ENCODE measurements at places on chromosomes 6 and 20.

DNA sequence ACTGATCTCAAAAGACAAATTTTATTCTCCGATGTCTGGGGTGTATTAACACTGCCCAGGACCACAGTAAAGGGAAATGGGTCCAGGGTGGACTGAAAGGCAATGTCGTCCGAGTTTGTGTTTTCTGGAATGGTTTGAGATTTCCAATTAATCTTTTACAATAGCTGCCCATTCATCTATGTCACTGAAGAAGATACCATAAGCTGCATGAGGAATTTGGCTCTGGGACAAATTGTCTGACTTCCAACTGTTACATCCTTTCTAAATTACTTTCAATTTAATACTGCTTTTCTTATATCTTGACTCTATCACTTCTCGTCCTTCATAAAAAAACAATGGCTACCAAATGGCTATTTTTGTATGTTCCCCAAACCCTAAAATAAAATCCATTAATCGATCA, 130.7 kb upstream of the KCNK16 start:
- DNase-seq, result no peak

- DNase-seq, result no peak
Measured at GRCh38 chr6:24691550-24691949, 24.7 kb downstream of the ACOT13 start.

DNA sequence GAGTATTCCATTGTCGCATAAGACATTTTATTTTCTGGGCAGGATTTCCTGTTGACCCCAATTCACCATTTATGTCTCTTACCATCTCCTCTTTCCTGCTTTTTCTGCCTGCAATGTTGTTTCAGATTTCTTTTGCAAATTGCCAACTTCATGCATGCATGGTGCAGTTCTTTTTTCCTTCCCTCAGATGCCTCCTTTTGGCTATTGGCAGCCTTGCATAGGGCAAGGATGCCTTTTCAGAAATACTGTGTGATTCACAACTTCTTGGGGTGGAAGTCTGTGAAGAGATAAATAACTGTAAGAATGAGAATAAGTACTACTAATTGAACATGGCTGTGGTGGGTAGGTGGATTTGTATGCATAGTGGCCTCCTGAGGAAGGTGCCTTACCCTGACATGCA, 116.7 kb downstream of the SOX4 start:
- no peak for DNase-seq

DNA sequence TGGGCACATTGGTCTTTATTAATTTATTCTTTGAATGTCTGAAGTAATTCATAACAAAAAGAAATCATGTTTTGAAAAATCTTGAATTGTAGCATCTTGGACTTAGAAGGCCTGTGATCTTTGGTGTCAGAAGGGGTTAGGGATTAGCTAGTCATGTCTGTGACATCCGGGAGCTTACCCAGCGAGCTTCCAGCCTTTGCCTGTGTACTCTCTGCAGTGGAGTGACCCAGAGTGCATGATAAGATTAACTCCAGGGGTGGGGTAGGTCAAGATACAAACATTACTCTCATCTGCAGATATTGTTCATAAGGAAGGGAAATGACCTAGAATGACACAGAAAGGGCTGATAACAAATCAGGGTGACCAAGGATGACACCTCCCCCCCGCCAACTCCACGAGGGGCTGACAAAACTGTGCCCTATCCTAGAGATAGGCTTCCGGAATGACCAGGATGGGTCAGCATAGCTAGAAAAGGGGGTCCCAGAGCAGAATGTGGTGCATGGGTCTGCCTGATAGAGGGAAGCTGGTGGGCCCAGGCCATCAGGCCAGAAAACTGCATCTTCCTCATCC, 56.6 kb upstream of the BLCAP start:
- DNase-seq, result no peak

DNA sequence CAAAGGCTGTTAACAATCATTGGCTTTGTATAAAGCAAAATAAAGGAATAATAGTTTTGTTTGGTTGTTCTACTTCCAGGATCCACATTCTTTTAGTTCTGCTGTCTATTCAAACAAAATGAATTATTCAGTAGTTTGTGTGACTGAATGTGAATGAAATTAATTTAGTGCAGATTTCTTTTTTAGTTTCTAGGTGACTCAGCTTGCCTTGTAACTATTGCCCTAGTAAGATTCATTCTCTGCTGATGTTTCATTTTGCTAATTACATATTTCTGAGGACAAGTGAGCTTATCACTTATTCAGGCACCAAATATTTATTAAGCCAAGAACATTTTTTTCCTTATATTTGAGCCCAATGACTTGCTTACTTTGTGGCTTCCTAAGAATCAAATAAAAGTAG, 46.5 kb upstream of the RIPOR2 start:
- DNase-seq, result no peak

DNA sequence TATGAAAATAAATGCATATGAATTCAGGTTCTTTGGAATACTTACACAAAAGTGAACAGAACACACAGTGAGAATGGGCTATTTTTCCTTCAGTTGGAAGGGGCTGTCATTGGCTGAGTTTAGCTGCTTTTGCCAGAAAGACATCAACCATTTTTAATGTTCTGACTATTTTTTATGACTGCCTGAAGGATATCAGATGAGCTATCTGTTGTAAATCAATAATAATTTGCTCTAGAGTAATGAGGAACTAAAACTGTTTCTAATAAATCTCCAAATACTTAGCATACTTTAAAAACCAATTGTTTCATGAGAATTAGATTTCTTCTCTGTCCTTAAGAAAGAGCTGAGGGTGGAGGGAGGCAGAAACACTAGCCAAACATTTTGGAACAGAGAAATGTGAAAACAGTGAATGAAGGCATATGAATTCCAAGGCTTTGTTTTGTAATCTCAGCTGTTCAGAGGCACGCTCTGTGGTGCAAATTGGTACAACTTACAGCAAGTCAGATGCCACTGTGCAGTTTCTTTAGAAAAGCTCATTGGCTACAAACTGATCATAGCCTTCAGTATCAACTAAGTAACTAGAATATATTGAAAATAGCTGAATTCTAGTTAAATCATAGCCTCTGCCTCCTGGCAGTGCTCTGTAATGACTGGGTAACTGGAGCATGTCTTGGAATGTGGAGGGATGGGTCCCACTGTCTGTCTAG, 228.9 kb upstream of the JAG1 start:
- DNase-seq, result no peak

DNA sequence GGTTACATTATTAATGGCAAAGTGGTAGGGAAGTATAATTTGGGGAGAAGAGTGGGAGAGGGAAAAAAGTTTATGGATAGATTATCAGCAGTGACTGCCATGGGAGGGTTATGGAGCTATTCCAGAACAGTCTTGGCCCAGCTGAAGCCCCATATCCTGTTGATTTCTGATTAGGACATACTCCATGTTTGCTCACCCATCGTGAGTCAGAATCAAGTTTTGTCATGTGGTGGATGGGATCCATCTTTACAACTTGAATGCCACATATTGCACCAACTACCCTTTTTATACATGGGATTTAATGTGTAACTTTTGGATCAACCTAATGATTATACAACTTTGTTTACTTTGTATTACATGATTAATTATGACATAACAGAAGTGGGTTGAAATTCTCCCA, 217.0 kb downstream of the HAO1 start:
- DNase-seq, result no peak

DNA sequence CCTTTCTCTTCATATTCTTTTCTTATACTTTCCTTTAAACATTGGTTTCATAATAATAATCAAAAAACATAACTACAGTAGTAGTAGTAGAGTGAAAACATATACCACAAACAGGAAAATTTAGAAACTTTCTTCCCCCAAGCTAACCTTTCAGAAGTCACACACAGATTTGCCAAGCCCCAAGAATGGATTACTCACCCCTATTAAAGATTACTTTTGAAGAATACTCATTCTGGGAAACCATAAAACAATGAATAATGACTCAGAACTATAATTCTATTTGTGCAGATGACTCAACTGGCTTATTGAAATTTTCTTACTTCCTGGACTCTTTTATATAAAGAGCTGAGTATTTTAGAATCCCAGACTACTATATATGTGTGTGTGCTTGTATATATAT, 119.4 kb upstream of the GJE1 start:
- DNase-seq, result no peak

- peak; percentile 18 for DNase-seq
Measured at GRCh38 chr6:148342350-148343046, at the start of gene SASH1. SASH1 (plus strand) TSS chr6:148342838; CDS start chr6:148343068, 230 bp downstream.

DNA sequence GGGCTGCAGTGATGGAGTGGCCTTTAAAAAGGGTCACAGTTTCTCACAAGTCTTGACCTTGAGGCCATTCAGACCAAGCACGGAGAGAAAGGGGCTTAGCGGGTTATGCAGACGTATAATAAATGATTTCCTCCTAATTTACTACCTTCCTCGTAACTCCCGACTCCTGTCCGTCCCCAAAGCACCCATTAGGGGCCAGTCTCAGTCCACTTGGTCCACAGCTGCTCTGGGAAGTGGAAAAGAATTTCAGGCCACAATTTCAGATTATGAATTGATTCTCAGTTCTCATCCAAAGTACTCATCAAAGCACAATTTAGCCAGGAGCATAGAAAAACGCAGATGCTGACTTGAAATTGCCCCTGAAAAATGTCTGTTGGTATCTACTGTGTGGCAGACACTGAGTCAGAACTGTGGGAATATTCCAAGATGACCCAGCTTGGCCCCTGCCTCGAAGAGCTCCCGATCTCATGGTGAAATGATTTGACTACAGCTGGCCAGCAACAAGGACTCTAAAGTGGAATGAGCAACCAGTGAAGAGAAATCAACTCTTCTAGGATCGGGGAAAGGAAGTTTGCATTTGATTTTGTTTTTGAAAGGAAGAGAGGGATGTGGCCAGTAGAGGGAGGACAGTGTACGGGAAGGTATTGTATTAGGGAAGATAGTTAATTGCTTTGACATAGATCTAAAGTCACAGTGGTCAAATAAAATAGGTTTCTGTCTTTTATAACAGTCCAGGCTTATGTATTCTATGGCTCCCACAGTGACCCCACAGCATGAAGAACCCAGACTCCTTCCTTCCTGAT, 15.2 kb upstream of the STK35 start:
- DNase-seq, result no peak

DNA sequence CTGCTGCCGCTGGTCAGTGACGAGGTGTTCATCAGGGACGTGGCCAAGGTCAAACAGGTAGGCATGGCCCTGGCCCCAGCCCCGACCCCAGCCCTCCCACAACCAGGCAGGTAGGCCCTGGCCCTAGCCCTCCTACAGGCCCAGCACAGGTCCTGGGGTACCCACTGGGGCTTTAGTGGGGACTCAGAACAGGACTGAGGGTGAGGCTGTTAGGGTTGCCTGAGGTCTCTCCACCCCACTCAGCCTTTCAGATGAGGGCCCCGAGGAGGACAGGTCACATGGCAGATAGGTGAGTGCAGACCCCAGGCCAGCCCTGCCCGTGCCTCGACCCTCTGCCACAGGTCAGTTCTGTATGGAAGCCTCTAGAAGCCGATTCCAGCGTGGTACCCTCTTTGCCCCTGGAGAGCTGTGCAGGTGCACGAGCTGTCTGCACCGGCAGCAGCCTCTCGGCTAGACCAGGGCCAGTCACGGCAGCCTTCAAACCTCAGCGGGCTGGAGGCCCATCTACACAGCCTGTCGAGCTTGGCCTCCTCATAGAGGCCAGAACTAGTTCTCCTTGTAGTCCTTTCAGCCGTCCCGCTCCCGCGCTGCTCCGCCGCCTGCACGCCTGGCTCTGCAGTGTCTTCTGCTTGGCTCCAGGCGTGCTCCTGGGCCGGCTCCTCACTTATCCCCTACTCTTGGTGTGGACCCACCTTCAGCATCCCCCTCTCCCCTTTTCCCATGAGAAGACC, 35.5 kb downstream of the PYGB start:
- DNase-seq, result no peak

GRCh38 chr20:8995761-8996160, 73.1 kb upstream of the PLCB4 start:
- DNase-seq, result no peak

- no peak for DNase-seq
Measured at GRCh38 chr6:84872996-84873723, 108.8 kb upstream of the TBX18 start.

GRCh38 chr20:21372016-21372415, 25.3 kb downstream of the NKX2-4 start:
- no peak for DNase-seq

DNA sequence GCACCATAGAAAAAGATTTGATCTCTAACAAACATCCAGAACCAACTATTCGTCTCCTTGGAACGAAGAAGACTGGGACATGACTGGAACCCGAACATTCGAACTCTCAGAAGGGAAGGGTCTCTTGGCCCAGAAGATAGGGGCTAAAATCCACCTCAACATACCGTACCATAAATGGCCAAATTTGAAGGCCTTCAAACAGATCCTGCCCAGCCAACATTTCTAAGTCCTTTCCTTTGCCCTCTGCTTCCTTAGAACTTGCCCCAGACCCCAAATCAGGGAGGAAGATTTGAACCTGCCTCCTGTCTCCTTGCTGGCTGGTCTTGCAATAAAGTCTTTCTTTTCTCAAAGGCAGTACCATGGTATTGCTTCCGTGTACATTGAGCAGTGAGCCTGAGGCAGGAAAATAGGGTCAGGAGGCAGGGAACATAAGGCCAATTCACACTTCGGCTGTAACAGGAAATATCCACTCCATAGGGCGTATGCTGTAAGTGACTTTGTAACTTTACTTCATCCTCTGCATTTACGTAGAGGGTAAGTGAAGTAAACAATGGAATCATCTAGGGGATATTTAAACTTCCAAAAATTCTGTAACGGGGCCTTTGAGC, 1.8 kb upstream of the PXDC1 start:
- no peak for DNase-seq

GRCh38 chr6:36229223-36229622, 32.7 kb downstream of the BRPF3 start:
- no peak for DNase-seq

- DNase-seq, result peak; percentile 64
Measured at GRCh38 chr6:12974551-12974950, 258.0 kb downstream of the PHACTR1 start.

DNA sequence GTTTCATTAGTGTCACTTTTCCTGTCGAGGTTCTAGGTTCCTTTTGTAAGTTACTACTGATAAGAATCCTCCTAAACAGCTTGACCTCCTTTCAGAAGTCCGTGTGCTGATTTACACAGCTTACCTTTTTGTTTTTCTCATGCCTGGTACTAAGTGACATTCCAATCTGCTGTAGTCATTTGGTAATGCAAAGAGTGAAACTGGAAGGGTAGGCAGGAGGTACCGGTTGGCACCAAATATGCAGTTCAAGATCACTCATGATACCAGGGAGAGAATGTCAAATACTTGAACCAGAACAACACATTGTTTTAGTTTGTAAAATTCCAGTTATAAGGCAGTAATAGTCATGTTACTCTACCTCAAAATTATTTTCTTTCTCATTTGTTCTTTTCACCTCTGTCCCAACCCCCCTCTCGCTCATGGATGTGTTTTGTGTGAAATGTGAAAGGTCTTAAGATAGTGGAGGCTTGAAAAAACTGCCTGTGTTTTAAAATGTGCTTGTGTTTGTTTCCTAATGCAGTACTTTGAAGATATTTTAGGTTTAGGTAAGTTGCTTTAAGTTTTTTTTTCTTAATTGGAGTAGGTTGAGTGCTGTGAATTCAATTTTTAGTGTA, 23.2 kb downstream of the AFDN start:
- DNase-seq, result no peak

GRCh38 chr6:167304912-167305311, 13.8 kb downstream of the UNC93A start:
- DNase-seq, result no peak

- DNase-seq, result no peak
Measured at GRCh38 chr6:168274037-168274952, 45.3 kb downstream of the DACT2 start.
